GM12864 (cell line): ENCODE measurements at places on chromosomes 16 and 17.

DNA sequence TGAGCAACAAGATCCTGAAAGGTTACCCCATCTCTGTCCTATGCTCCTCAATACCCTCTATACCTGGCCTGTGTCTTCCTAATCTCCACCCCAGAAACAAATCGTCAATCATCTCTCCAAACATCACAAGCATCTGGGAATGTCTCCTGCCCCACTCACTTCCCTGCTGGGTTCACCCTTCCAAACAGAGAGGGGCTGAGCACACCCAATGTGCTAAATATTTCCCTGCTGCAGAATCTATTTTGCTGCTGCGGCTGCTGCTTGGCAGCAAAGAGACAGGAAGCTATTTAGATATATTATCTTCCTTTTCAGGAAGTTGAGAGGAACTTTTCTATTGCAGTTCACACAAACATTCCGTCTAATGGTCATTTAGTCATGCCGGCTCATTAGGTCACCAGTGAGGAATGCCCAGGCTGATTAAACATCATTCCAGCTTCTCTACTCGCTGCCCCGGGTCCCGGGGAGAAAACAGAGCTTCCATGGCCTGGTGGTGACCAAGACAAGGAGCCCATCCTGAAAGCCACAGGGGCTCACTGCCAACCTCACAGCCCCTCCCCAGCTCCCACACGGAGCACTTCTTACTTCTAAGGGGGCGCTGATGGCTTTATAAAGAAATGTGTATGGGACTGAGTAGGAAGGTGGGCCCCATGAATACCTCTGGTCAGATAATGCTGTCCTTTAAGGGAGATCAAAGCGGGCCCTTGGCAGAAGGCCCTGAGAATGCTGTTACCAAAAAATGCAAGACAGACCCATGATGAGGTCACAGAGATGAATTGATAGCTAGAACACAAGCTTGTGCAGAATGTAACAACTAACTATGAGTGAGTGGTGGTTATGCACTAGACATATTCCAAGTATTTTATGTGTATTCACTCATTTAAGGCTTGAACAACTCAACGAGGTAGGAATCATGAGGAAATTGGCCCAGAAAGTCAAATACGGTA lies 218.3 kb downstream of the SOX9 start:
- no peak for DNase-seq

- DNase-seq, result no peak
Measured at GRCh38 chr17:68378268-68379176, 78.8 kb downstream of the WIPI1 start.

- DNase-seq, result no peak
Measured at GRCh38 chr17:70317421-70317820, 148.1 kb downstream of the KCNJ2 start.

GRCh38 chr17:78862073-78863023 lies 21.7 kb upstream of the USP36 start:
- DNase-seq, result no peak

DNA sequence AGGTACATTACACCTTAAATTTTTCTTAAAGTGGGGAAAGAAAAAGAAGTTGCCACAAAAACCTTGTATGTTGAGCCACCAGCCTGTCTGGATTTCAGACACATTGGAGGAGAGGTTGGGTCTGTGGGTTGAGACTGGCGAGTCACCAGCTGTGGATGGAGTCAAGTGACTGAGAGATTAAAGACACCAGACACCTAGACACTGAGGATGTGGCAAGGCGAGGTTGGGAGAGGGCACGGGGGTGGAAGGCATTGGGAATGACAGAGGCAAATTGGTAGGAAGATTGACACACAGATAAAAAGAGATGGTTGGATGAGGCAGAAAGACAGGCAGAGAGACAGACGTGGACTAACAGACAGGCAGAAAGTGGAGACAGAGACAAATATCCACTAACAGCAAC lies 49.6 kb downstream of the KCNJ12 start:
- DNase-seq, result no peak

DNA sequence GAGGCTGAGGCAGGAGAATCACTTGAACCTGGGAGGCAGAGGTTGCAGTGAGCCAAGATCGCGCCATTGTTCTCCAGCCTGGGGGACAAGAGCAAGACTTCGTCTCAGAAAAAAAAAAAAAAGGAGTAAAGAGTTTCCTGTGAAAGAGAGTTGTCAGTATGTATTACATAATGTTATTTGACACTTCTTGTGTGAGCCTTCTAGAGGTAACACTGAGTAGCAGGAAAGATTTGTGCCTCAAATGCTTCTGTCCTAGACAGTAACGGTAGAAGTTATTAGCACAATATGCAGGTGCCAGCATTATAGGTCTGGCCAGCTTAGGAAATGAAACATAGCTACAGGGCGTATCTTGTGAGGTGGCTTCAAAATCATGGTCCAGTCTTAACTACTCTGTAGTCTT lies 6.2 kb downstream of the RPS6KB1 start:
- DNase-seq, result no peak

DNA sequence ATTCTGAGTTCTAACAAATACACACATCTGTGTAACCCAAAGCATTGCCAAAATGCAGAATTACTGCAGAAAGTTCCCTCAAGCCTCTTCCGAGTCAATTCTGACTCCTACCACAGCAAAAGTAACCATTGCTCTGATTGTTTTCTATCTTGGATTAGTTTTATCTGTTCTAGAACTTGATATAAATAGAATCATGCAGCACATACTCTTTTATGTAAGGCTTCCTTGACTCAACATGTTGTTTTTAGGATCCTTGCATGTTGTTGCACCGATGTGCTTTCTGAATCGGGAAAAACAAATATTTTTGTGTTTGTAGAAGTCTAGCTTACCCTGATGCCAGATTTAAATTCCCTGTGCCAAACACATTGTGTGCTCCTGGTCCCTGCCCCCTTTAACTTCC lies 140.4 kb downstream of the CDH13 start:
- DNase-seq, result no peak

- no peak for DNase-seq
Measured at GRCh38 chr17:70100983-70101382, 26.0 kb downstream of the KCNJ16 start.

GRCh38 chr17:41973408-41973811 lies 6.8 kb downstream of the CNP start:
- DNase-seq, result no peak

GRCh38 chr16:280552-280951 lies at the start of gene ARHGDIG:
Gene ARHGDIG, plus strand, starts transcription at chr16:280591. Its CDS starts 90 bp downstream, at chr16:280681.
- no peak for DNase-seq

GRCh38 chr16:27270349-27270748 lies 1.8 kb upstream of the NSMCE1 start:
- no peak for DNase-seq

GRCh38 chr17:34146440-34147043 lies 108.5 kb upstream of the CCL2 start:
- DNase-seq, result no peak

DNA sequence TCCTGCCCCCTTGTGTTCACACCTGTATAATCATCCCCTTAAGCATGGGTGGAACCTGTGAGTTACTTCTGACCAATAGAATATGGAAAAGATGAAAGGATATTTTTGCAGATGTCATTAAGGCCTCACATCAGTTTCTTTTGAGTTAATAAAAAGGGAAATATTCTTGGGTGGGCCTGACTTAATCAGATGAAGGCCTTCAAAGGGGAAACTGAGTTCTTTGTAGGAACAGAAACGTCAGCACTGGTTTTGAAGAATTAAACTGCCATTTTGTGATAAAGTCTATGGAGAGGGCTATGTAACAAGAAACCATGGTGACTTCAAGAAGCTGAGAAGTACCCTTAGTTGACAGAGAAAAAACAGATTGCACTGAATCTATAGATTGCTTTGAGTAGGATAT lies 168.7 kb upstream of the CNTNAP4 start:
- no peak for DNase-seq

GRCh38 chr17:11557727-11558452 lies 40.4 kb upstream of the DNAH9 start:
- DNase-seq, result no peak

GRCh38 chr16:56547120-56547948 lies 17.5 kb upstream of the MT4 start:
- DNase-seq, result no peak

- no peak for DNase-seq
Measured at GRCh38 chr17:10337976-10338375, 34.8 kb downstream of the MYH13 start.

DNA sequence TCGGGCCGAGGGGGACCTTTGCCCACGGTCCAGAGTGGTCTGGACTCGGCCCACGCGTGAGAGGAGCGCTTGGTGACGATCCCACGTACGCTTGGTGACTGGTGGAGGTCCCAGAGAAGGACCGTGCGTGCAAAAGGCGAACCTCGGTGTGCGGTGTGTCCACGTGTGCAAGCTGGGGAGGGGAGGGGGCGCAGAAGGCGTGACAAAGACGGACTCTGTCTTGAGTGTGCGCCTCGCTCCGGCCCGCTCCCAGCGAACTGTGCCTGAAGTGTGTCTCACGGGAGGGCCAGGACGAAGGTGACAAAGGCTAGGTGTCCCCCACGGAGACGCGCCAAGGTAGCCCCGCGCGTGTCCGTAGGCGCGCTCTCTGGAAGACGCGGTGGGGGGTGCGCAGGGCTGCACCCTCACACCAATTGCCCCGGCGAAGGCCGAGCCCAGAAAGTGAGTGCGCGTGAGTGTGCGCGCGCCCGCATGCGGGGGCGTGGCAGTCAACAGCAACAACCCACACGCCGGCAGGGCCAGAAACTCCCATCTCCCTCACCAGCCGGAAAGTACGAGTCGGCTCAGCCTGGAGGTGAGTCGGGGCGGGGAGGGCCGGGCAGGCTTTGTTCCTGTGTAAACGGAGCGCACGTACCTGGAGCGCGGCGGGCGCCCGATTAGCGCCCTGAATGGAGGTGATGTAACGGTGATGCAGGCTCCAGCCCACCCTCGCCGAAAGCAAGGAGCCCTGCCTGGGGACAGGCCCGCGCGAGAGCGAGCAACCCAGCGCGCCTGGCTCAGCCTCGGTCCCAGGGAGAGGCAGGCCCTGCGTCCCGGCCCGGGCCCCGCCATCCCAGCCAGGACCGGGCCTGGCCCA lies at the start of gene GPRC5C:
GPRC5C (plus strand) TSS at position 521 of the 856 bp plus-strand sequence. CDS start 7,689 bp downstream, outside the sequence.
- no peak for DNase-seq

DNA sequence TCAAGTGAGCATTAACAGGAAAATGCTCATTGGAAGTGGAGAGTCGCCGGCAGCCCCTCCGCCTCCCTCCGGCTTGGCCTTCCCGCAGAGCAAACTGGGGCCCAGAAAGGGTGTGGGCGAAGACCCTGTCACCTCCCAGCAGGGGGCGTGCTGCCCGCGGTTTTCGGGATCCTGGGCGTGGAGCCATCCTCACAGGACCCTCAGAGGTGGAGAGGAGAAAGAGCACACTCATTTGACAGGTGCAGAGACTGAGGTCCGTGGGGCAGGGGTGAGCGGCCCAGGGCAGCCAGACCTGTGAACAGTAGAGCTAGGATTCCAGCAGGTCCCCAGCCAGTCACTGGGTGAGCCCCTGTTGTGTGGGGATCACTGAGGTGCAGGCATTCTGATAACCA lies 1002.9 kb downstream of the KCNJ18 start:
- DNase-seq, result no peak
